Memory B cell (primary cell): ENCODE measurements at places on chromosomes 11 and 22.

DNA sequence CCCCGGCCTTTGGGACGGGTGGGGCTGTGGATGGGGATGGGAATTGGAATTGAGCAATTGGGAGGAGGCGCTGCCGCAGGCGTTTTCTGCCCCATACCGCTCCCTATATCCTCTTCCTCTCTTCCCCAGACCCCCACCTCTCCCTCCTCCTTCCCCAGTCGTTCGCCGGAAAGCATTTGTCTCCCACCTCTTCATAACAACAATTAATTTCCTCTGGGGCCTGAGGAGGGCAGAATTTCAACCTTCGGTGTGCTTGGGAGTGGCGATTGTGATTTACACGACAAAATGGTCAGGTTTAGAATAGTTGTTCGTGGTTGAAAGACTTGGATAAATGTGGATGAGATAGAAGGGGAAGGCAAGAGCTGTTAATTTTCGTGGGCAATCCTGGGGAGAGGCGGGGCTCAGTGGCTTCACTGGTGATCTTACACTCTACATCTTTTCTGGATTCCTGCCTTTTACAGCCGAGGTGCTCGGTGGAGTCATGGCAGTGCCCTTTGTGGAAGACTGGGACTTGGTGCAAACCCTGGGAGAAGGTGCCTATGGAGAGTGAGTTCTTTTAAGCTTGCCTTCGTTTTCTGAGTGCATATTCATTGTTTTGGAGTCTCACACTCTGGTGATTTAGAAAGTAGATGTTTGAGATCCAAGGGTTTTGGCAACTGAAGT lies 1.5 kb downstream of the CHEK1 start:
- peak; percentile 17 for DNase-seq

DNA sequence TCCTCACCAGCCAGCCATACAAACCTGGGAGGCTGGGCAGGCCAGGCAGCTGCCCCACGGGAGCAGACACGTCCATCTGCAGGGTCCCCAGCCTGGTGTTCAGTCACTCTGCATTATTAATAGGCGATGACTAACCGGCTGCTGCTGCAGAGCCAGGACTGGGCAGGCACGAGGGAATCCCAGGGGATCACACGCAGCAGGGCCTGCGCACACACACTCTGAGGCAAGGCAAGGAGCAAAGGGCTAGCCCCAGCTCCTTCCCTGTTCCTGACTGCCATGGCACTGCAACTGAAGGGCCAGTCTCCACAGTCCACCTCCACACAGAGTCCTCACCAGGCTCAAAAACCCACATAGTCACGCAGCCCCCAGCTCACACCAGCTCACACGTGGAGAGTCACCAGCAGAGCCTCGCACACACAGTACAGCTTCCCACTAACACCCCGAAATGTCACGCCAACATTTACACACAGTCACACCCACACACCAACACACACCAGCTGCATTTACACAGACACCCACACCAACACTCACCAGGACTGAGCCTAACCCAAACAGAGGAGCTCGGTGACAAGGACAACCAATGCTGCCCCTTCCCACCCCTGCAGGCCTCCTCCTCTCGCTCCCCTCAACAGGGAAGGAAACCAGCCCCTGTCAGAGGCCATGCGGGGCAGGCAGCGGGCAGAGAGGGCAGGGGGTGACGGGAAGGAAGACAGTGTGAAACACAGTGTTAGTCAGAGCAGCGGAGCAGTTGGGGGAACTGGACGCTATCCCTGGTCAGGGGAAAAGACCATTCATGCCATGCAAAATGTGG lies 47.3 kb downstream of the NRXN2 start:
- DNase-seq: no peak

DNA sequence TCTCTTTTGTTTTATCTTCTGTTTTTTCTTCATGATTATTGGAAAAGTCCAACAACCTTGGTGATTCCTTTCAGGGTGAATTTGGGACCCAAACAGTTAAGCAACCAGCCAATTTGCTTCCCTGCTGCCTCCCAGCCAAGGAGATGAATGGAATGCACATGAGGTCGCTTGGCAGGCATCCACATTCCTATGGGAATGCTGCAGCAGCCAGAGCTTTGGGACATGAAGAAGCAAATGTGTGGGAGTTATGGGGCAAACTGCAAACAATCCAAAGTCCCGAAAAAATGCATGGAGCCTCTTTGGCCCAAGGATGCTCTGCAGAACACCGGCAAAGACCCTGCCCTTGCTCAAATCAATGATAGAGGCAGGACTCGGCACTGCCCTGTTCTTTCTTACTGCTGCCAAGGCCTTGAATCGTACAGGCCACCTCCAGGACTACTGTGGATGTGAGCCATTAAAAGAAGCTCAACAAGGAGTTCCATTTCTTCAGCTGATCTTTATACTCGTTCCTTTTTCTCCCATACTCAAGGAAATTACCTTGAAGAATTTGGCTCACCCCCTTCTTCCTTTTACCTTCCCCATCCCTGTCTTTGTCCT lies 117.3 kb upstream of the TEAD1 start:
- DNase-seq: no peak

- no peak for DNase-seq
These were observed 65.2 kb downstream of the PDE2A start for GRCh38 chr11:72609045-72609444.

DNA sequence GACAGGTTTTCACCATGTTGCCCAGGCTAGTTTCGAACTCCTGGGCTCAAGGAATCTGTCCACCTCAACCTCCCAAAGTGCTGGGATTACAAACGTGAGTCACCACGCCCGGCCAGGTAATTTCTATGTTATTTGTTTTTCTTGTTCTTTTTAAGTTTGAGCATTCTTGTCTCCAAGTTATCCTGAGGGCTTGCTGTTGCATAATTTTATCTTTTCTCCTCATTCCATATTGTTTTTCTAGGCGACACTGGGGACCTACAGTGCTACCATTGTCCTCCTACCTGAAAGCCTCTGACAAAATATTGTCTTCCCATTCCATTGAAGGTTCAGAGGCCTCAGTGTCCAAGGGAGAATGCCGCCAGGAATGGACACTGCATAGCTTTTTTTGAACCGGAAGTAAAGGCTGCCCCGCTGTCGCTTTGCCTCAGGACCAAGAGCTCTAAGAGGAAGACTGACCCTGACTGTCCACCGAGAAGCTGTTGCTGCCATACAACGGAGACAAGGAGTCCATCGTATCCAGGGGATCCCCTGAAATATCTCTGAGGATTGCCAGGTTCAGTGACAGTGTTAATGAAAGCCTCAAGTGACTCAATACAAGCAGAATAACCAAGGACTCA lies 9.7 kb downstream of the AP5B1 start:
- DNase-seq: no peak

DNA sequence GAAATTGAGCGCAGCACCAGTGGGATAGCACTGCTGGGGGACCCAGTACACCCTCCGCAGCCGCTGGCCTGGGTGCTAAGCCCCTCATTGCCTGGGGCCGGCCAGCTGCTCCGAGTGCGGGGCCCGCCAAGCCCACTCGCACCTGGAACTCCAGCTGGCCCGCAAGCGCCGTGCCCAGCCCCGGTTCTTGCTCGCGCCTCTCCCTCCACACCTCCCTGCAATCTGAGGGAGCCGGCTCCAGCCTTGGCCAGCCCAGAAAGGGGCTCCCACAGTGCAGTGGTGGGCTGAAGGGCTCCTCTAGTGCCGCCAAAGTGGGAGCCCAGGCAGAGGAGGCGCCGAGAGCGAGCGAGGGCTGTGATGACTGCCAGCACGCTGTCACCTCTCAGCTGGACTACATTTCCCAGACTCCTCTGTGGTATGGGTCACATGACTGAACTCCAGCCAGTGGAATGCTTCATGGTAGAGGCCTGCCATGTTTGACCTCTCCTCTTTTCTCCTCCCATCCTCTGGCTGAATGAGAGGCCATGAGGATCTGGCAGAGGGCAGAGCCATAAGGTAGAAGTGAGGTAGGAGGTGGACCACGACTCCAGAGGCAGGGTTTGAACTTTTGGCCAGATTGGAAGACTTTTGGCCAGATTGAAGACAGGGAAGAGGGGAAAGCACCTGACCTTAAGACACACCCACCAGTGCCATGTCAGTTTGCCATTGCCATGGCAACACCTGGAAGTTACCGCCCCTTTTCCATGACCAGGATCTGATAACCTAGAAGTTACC lies 6.2 kb downstream of the MRGPRD start:
- no peak for DNase-seq
